EH (cell line): ENCODE measurements at places on chromosomes 4 and X.

DNA sequence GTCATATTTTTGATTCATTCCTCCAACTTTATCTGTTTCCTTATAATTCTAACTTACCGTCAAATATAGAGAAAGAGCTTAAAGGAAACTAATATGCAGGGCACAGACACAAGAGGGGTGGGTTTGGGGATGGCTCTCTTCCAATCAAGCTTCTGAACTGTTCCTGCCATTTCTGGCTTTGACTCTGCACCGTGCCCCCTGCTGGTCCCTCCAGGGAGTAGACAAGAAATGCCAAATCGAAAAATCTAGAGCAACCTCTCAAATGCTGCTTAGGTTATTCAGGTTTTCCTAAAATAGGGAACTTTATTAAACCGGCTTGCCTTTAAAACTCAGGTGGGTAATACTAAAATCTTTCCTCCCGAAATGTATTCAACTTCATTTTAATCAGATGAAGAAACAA is 39.8 kb upstream of the VCX3A start:
- DNase-seq, result no peak

- no peak for DNase-seq
These were observed 6.7 kb downstream of the EPGN start for GRCh38 chr4:74314944-74315343.

- DNase-seq, result no peak
These were observed 143.0 kb downstream of the MAGEB17 start for GRCh38 chrX:16310326-16310725.

- DNase-seq, result peak; percentile 50
These were observed 48.6 kb downstream of the ASB9 start for GRCh38 chrX:15221321-15221720.

GRCh38 chrX:152537373-152537772 is 86.3 kb upstream of the GABRA3 start:
- no peak for DNase-seq

DNA sequence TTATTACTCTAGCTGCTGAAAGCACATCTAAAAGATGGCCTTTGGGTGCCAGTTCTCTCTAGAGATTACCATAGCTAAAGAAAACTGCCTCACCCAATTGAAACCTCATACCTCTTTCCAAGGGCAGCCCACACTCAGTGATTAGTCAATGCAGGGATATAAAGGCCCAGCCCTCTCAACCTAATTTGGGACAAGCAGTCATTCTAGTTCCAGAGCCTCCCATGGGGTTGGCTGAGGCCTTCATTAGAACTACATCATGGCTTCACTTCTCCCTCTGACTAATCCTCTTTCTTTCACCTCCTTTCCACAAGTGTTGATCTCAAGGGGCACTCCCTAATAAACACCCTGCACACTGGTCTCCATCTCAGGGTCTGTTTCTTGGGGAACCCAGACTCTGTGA is 38.5 kb upstream of the C1GALT1C1 start:
- no peak for DNase-seq

DNA sequence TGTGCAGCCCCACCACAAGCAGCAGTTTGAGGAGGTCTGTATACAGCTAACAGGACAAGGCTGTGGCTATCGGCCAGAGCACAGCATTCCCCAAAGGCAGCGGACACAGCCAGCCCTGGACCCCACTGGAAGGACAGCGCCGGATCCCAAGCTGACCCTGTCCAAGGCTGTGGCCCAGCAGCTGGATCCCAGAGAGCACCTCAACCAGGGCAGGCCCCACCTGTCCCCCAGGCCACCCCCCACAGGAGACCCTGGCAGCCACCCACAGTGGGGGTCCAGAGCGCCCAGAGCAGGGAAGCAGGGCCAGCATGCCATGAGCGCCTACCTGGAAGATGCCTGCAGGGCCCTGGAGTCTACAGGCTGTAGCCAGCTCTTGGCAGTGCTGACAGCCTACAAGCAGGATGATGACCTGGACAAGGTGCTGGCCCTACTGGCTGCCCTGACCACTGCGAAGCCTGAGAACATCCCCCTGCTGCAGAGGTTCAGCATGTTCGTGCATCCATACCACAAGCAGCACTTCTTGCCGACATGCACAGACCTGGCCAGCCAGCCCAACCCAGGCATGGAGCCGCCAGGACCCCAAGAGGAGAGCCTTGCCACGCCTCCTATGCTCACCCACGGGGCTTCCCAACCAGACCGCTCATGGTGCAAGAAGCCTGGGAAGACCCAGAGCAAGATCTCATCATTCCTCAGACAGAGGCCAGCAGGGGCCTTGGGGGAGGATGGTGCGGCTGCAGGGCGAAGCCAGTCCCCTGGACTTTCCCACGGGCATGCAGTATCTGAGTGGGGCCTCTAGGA is 62.0 kb downstream of the ALPK1 start:
- no peak for DNase-seq

DNA sequence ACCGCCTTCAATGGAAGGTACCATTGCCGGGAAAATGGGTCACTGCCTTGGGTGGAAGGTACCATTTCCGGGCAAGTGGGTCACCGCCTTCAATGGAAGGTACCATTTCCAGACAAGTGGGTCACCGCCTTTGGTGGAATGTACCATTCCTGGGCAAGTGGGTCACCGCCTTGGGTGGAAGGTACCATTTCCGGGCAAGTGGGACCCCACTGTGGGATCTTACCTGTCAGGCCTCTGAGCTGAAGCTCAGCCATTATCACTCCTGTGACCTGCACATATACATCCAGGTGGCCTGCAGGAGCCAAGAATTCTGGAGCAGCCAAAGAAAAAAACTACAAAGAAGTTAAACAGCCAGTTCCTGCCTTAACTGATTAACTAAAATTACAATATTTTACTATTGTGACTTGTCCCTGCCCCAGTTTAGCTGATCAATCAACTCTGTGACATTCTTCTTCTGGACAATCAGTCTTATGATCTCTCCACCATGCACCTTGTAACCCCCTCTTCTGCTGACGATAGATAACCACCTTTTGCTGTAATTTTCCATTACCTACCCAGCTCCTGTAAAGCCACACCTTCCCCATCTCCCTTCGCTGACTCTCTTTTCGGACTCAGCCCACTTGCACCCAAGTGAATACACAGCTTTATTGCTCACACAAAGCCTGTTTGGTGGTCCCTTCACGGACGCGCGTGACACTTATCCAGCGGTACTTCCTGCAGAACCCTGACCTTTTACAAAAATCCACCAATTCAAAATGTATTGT is 313.2 kb downstream of the DHRSX start:
- DNase-seq, result no peak

GRCh38 chr4:143337600-143338287 is 1.1 kb downstream of the GAB1 start:
- DNase-seq, result peak; percentile 70

DNA sequence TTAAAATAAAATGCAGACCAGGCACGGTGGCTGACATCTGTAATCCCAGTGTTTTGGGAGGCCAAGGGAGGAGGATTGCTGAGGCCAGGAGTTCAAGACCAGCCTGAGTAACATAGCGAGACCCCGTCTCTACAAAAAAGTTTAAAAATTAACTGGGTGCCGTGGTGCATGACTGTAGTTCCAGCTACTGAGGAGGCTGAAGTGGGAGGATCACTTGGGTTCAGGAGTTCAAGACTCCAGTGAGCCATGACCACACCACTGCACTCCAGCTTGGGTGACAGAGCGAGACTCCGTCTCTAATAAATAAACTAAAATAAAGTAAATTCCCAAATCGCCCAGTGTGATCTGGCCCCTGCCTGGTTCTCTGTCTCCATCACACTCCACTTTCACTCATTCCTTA is 43.7 kb downstream of the TENM3 start:
- no peak for DNase-seq

DNA sequence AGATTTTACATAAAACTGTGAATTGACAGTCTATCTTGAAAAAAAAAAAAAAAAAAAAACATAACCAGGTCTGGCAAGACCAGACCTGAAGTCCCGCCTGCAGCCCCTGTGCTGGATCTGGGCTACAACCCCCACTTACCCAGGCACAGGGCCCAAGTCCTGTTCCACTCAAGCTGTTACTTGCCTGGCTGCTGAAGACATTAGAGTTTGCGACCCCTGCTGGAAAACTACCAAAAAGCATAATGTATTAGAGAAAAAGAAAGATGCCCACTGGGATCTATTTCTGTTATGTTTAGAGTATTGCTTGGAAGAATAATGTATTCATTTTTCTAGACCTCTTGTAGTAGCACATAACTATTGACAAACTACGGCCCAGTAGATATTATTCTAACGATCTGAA is 4.7 kb downstream of the HS3ST1 start:
- no peak for DNase-seq

DNA sequence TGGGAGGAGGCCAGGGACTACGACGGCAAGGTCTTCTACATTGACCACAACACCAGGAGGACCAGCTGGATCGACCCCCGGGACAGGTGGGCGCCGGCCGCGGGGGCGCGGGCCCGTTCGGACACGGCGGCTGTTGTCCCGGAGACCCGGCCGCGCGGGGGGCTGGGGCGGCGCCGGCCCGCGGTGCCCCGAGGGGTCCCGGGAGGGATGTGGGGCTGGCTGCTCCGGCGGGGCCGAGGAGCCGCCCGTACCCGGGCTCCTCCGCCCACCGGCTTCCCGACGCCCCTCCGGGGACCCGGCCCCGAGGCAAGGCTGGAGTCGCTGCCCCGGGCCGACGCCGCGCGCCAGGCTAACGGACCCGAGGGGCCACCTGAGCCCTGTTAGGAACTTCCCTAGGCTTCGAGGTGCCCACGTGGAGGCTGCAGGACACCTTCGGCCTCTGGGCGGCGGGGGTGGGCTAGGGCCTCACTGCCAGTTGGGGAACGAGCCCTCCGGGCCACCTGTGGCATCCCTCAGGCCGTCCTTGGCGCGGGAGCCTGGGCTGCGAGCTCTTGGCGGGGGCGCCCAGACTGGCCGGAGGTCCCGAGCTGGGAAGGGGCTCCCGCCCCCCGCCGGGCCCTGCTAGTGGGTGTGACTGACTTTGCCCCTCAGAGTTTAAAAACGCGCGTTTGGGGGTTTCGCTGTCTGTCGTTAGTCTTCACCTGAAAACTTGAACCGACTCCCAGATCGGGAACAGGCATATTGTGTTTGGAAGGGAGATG is 660 bp downstream of the WWC2 start:
- peak; percentile 32 for DNase-seq

DNA sequence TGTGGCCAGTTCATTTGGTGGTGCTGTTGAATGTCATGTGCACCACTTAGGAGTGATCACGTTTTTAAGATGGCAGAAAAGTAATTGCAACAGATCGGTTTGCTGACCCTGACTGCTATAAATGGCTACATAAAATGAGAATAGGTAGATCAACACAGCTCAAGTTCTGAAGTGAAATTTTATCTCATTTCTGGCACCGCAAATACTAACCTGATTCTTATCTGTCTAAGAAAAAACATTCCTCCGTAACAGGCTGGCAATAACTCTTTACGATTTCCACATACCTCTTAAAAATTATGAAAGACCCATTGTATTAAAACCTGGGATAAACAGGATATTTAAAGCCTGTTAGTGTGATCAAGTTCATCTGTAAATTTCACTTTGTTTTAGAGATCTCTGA is 387.5 kb downstream of the PDGFC start:
- peak; percentile 35 for DNase-seq

GRCh38 chr4:139619644-139620043 is 46.0 kb upstream of the MGST2 start:
- peak; percentile 40 for DNase-seq

DNA sequence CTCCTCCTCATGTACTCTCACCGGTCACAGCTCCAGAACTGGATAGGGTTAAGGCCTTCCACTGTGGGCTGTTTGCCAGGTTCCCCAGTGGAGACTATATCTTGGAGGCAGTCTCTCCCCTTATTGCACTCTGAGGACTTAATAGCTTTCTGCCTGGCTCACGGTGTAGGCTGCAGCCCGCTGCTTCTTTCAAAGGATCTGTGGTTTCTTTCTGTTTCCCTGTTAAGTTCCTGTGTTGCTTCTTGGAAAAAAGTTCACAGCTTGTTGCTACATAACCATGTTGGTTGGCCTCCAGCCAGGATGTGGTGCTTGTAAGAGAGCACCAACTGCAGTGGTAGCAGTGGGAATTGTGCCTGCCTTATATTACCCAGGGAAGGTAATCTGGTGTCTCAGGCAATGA is 24.9 kb upstream of the ZDHHC15 start:
- DNase-seq, result no peak

GRCh38 chrX:119758731-119759247 is 401 bp downstream of the SOWAHD start:
- DNase-seq, result peak; percentile 27

DNA sequence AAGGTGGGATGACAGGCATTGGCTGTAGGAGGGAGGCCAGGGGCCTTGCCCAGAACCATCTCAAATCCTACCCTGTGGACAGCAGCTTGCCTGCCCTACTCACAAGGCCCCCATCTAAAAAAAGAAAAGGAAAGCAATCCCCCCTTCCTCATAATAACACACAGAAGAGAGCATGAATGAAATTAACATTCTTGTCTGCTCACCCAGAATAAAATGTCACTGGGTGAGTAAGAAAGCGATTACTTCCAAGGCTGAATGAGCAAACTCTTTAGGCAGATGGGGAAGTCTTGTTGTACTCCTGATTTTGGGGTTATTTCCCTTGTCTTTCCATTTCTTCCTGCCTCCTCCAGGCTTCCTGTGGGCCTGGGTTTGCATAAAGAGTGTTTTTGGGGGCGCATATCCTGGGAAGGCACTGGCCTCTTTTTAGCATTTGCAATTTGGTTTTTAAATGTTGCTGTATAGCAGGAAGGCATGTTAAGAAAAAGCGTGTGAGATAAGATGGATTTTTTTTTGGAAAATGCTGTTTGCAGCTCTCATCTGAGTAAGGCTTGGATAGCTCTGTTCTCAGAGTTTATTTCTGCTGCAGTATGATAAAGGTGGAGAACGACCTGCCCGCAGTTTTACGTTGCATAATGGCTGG is 248.3 kb upstream of the GATB start:
- no peak for DNase-seq

- peak; percentile 30 for DNase-seq
These were observed 22.8 kb upstream of the ADAMTS3 start for GRCh38 chr4:72591547-72592454.

GRCh38 chr4:71713611-71714203 is 70.2 kb downstream of the GC start:
- peak; percentile 69 for DNase-seq

- no peak for DNase-seq
These were observed 82.4 kb upstream of the BMP3 start for GRCh38 chr4:80948141-80948540.

DNA sequence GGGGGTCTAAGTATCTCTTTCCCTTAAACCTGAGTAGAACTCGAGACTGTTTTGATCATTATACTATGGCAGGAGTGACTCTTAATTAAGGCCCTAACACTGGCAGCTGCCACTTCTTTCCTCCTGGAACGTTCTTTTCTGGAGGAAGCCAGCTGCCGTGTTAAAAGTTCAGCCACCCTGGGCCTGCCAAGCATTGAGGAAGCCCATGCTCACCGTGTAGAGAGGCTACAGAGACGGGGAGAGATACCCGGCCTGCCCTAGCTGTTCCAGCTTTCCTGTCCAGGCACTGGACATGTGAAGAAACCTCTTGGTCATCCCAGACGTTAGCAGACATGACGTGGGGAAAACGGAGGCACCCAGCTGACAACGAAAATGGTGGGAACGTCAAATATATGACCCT is 274.1 kb downstream of the ARHGAP10 start:
- no peak for DNase-seq

- DNase-seq, result peak; percentile 54
These were observed 300.1 kb upstream of the SLC7A11 start for GRCh38 chr4:138542191-138542776.

- DNase-seq, result no peak
These were observed 415.3 kb upstream of the TECRL start for GRCh38 chr4:64824591-64824990.
